Esophagus muscularis mucosa (tissue), 4 donors: ENCODE measurements at places on chromosomes 11 and 22. TPM values are rescaled to one million over a fixed set of nuclear protein-coding genes. Genes with fewer than 3 reads are reported as not detected.
A peak's percentile ranks its signal among the peaks of the same experiment; 100 is the strongest.

DNA sequence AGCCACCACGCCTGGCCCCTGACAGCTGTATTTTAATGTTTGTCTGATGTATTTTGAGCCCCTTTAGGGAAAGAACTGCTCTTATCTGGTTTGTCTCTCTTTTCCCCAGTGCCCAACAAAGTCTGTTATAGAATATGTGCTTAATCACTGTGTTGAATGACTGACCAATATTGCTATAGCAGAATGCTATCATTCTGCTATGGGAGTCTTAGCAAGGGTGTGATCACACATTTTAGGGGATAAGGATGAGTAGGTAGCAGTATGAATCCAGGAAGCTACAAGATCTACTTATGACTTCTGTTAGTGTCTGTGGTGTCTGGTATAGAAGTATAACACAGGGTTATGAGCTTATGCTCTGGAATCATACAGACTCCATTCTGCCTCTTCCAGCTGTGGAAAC, 117.5 kb upstream of the RRM1 start:
- no peak for DNase-seq
- no peak overlapping the region for H3K4me3 ChIP-seq

MRGPRX4 gene
- not detected for total RNA-seq

- H3K4me1 ChIP-seq, result peaks cover 15% of the 10 kb centered on the region
- no peak overlapping the region for H3K27ac ChIP-seq
- no peak overlapping the region for H3K4me3 ChIP-seq
- DNase-seq, result no peak
These were observed 18.0 kb downstream of the CNTF start for GRCh38 chr11:58640386-58641023.

ST14 gene
- 1.2 TPM for total RNA-seq

STIM1 gene
- 65.2 TPM for total RNA-seq

POU2AF2 gene
- not detected for total RNA-seq

DNA sequence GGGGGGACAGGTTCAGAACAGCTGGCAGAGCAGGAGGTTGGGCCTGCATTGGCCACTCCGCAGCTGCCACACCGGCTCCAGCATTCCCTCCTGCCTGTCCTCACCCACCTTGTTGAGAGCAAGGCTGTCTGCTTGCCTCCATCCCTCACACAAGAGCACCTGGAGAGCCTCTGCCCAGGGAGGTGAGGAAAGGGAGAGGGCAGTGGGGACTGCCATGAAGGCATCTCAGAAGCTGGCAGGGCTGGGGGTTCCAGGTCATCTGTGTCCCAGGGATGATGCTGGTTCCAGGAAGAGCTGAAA, 27.1 kb downstream of the RSPH14 start:
- DNase-seq, result no peak
- no peak overlapping the region for H3K4me3 ChIP-seq
- no peaks in the 10 kb centered on the region for H3K27me3 ChIP-seq
- H3K36me3 ChIP-seq, result no peaks in the 10 kb centered on the region
- H3K4me1 ChIP-seq, result peaks cover 23% of the 10 kb centered on the region

- H3K27me3 ChIP-seq, result no peaks in the 10 kb centered on the region
- no peaks in the 10 kb centered on the region for H3K36me3 ChIP-seq
- no peak overlapping the region for H3K27ac ChIP-seq
These were observed 888.5 kb downstream of the NTM start for GRCh38 chr11:132258875-132259274.

DNA sequence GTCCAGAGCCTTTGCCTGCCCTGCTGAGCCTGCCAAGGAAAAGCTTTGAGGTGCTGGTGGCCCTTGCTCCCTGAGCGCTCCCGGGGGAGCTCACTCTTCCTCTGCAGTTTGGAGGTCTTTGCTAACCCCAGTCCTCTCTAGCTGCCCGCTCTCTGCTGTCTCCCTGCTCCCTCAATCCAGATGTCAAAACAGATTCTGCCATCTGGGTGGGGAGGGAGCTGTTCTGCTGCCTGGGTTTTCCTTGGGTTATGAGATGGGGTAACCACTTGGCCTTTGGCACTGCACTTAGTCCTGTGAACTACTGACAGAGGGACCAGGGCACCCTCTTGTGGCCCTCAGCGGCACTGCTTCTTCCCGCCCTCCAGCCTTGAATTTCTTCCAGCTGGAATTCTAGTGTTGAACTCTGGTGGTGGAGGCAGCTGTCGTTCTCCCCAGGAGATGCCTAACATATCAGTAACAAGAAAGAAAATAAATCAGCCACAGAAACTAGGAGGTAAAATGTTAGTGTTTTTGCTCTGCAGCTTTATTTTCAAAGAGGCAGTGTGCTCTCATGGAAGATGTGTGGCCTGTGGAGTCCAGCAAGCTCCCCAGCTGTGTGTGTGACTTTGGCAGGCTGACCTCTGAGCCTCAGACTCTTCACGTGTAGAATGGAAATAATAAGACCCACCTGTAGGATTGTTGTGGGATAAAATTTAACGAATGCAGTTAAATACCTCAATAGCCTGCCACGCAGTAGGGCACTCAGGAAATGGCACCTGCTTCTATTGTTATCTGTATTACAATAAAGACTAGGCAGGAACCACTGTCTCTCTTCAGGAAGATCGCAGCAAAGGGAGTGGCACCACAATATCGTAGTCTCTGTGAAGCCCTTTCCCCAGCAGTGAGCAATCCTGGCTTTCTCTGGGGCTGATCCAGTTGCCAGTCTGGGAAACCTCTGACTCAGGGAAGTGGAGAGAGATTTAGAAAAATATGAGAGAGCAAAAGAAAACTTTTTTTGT, 23.4 kb downstream of the ARFGAP2 start:
- no peaks in the 10 kb centered on the region for H3K27me3 ChIP-seq
- H3K4me1 ChIP-seq, result peaks cover 13% of the 10 kb centered on the region
- DNase-seq, result peak; percentile 95
- peak overlapping the region; percentile 14 for H3K27ac ChIP-seq

BIK gene
- total RNA-seq, result 0.32 TPM

DNA sequence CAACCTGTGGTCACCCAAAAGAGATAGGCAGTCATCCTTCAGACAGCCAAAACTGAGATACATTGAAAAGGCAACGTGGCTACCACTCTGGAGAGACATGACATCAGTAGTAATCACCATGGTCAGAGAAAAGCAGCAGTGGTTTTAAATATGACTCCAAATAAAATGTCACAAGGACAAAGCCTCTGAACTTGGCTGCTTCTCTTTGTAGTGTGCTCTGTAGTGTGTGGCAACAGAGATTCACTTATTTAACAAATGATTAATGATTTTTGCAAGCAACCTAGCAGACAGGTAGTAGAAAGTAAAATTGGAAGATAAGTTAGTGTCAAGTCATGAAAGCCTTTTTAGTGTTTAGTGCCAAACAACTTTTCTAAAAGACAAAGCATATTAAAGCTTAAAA, 63.5 kb downstream of the PAX6 start:
- no peak overlapping the region for H3K27ac ChIP-seq
- H3K36me3 ChIP-seq, result no peaks in the 10 kb centered on the region
- no peaks in the 10 kb centered on the region for H3K4me1 ChIP-seq
- no peaks in the 10 kb centered on the region for H3K27me3 ChIP-seq

MMP12 gene
- total RNA-seq, result not detected

- peaks cover 23% of the 10 kb centered on the region for H3K36me3 ChIP-seq
- no peak for DNase-seq
- H3K27ac ChIP-seq, result peak overlapping the region; percentile 95
These were observed 839 bp downstream of the STX5 start for GRCh38 chr11:62830904-62831519.

MAP6 gene
- 35.6 TPM for total RNA-seq

GRCh38 chr22:37109242-37109917, at the start of gene TMPRSS6:
Gene TMPRSS6 (minus strand): TSS chr22:37109713. CDS start chr22:37103417, 6,296 bp downstream.
- no peaks in the 10 kb centered on the region for H3K27me3 ChIP-seq
- DNase-seq, result no peak
- H3K36me3 ChIP-seq, result no peaks in the 10 kb centered on the region
- H3K27ac ChIP-seq, result no peak within 1 kb of the TSS
- H3K4me1 ChIP-seq, result no peaks in the 10 kb centered on the region
- no peak within 1 kb of the TSS for H3K4me3 ChIP-seq

GAL gene
- total RNA-seq, result 10.2 TPM

GRCh38 chr22:40381461-40381860, 11.1 kb downstream of the SGSM3 start:
- no peak overlapping the region for H3K4me3 ChIP-seq
- H3K4me1 ChIP-seq, result peaks cover 4% of the 10 kb centered on the region
- DNase-seq, result no peak
- no peaks in the 10 kb centered on the region for H3K36me3 ChIP-seq

DNA sequence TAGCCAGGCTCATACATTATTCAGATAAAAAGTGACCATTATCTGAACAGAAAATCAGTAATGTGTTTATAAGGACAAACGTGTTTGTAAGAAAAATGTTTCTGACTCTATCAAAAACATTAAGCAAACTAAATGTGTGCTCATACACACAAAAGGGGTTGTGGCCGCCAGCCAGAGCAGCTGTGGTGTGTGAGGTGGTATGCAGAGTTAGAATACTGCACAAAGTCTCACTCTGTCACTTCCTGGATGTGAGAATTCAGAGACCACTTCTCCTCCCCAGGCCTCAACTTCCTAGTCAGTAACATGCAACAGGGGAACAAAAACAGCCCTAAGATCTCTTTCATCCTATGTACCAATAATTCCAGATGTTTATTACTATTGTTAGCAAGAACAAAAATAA, 9.4 kb downstream of the OR5B21 start:
- H3K36me3 ChIP-seq, result no peaks in the 10 kb centered on the region
- no peak for DNase-seq
- no peak overlapping the region for H3K27ac ChIP-seq
- no peaks in the 10 kb centered on the region for H3K27me3 ChIP-seq

DNA sequence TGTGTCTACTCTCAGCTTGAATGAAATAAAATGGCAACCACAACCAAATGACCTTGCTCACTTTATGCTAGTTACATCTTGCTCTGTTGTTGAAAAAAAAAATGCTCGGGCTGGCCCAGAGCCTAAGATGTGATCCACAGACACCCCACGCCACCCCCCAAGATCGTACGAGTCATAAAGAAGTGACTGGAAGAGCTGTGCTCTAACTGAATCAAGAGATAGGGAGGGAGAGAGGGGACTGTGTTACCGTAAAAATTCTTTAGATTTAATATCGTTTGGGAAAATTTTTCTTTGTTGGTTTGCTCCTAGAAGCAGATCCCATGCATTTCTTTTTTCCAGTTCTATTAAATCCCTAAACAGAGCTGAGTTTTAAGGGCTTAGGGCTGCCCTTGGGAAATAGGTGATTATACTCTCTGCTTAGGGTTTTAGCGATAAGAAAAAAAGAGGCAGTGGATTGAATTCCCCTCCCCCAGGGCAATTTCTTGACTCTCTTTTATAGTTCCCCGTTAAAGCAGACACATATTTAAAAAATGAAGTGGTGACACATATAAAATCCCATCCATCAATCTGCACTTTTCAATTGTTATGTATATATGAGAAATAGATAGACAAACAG, 14.5 kb downstream of the MAML2 start:
- H3K4me3 ChIP-seq, result no peak overlapping the region
- no peak for DNase-seq
- no peak overlapping the region for H3K27ac ChIP-seq
- no peaks in the 10 kb centered on the region for H3K27me3 ChIP-seq

DNA sequence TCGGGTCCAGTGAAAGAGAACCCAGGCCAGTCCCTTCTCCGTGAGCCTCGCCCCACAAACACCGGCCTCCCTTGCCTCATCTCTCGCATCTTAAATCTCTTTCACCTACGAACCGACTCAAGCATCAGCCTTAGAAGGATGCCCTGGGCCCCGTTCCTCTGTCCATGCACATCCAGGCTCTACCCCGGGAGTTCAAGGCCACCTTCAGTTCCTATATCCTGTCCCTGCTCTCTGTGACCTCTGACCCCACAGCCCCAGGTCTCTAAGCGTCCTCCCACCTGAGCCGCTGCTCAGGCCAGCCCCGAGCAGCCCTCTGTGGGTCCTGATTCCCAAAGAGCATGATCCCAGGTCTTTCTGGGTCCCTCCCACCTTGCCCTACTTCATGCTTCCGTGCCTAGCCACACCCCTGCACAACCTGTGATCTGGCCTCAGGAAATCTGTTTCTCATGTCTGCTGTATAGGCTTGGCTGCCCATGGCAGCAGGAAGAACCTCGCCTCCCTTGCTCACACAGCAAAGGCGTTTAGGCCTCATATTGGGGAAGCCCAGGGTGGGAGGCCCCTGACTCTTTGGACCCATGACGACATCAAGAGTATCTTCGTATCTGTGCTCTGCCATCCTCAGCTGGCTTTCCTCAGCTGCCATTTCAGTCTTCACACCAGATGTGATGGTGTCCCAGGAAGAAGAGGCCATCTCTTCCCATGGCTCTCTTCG, 77.5 kb upstream of the SEPTIN5 start:
- no peaks in the 10 kb centered on the region for H3K27me3 ChIP-seq
- no peak overlapping the region for H3K4me3 ChIP-seq
- no peaks in the 10 kb centered on the region for H3K36me3 ChIP-seq

ABCC8 gene
- 0.63 TPM for total RNA-seq

DNA sequence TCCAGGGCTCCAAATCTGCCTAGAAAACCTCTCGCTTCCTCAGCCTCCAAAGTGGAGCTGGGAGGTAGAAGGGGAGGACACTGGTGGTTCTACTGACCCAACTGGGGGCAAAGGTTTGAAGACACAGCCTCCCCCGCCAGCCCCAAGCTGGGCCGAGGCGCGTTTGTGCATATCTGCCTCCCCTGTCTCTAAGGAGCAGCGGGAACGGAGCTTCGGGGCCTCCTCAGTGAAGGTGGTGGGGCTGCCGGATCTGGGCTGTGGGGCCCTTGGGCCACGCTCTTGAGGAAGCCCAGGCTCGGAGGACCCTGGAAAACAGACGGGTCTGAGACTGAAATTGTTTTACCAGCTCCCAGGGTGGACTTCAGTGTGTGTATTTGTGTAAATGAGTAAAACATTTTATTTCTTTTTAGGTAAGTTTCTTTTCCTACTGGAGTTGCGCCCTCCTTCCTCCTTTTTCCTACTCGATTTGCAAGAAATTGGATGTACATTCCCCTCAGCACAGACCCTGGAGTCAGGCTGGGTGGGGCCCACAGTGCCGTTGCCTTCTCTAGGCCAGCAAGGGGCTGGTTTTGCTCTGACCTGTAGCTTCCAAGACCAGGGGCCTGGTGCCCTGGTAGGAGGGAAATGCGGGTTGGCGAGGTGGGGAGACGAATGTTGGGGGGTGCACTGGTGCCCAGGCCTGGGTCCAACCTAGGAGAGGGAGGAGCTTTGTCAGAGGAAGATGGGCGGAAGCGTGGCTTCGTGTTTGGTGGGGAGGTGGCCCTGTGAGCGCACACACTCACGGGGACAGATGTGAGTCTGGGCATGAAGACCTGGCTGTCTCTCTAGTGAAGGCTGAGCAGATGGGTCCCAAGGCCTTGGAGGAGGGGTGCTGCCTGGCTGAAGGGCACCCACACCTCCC, 50.6 kb downstream of the ST14 start:
- no peak overlapping the region for H3K27ac ChIP-seq
- peaks cover 4% of the 10 kb centered on the region for H3K27me3 ChIP-seq
- H3K36me3 ChIP-seq, result no peaks in the 10 kb centered on the region
- peaks cover 6% of the 10 kb centered on the region for H3K4me1 ChIP-seq

FUT4 gene
- 5.5 TPM for total RNA-seq

AQP11 gene
- 0.69 TPM for total RNA-seq

- no peak for DNase-seq
- no peaks in the 10 kb centered on the region for H3K36me3 ChIP-seq
- no peak overlapping the region for H3K4me3 ChIP-seq
- no peak overlapping the region for H3K27ac ChIP-seq
These were observed 23.0 kb downstream of the FDX1 start for GRCh38 chr11:110452720-110453119.

NPAT gene
- total RNA-seq, result 10.8 TPM
